K562 (cell line): ENCODE measurements at places on chromosomes 1 and 21. TPM values are rescaled to one million over a fixed set of nuclear protein-coding genes. Genes with fewer than 3 reads are reported as not detected.

DNA sequence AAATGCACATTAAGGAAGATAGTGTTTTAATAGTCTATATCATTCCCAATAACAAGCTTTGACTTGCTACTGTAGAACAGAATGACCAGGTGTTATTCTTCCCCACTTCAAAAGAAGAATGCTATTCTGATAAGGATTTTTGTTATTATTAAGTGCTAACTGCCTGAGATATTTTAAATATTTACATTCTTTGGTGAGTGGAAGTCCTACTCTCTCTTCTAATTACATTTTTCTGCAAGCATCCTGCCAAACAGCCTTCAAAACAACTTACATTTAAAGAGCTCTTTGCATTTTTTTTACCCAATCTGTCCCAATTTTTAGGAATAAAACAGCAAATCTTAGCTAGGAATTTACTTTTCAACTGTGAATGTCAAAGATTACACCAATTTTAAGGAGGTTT, 23.5 kb upstream of the SYDE2 start:
- no peak for DNase-seq

DNA sequence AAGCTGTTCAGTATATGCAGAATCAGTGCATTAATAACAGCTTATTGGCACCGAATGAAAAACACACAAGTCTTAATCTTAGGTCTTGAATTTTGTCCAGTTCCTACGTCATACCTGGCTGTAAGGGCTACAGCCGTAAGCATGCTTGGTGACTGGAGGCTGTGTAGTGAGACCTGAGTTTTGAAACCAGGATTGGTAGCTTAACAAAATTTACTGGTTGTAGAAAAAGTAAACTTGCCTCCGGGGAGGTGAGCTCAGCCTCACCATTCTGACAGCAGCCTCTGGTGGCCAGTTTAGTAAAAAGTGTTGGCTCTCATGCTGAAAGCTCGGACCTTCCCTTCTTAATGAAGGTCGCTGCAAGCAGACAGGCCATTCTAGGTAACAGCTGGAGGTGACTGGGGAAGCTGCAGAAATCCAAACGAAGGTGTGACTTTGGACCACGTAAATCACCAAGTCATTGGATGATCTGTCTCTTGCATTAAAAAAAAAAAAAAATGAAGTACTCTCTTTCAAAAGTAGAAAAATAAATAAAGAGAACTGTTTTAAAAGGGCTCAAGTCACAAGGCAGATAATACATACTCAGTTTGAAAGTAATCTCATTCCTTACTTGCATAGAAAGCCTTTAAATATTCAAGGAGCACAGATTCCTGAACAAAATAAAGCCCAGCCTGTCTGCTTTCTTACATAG, 48.9 kb downstream of the HLCS start:
- DNase-seq = no peak

DNA sequence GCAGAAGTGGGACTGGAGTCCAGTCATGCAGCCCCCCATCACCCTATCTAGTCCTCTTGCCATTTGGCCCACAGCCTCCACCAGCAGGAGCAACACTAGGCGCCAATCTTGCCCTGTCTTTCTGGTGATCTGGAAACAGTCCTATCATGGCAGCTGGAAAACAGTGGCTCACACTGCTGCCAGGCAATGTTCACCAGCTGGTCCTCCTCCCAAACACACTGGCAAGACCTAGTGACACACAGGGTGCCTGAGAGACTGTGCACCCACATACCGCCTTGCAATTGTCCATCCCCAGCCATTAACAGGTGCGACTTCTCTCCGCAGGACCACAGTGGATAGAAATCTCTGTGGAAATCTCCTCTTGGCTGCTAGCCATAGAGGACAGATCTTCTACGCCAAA, 105.5 kb downstream of the HIVEP3 start:
- DNase-seq = no peak

The PLA2G2E gene
- not detected in 2 replicates for total RNA-seq

- DNase-seq = no peak
These were observed 44.3 kb upstream of the MAP1LC3C start for GRCh38 chr1:242043165-242043564.

- DNase-seq = no peak
These were observed 6.2 kb upstream of the KCNQ4 start for GRCh38 chr1:40777224-40777970.

The RNF2 gene
- total RNA-seq = 36.4 and 40.0 TPM in 2 replicates

DNA sequence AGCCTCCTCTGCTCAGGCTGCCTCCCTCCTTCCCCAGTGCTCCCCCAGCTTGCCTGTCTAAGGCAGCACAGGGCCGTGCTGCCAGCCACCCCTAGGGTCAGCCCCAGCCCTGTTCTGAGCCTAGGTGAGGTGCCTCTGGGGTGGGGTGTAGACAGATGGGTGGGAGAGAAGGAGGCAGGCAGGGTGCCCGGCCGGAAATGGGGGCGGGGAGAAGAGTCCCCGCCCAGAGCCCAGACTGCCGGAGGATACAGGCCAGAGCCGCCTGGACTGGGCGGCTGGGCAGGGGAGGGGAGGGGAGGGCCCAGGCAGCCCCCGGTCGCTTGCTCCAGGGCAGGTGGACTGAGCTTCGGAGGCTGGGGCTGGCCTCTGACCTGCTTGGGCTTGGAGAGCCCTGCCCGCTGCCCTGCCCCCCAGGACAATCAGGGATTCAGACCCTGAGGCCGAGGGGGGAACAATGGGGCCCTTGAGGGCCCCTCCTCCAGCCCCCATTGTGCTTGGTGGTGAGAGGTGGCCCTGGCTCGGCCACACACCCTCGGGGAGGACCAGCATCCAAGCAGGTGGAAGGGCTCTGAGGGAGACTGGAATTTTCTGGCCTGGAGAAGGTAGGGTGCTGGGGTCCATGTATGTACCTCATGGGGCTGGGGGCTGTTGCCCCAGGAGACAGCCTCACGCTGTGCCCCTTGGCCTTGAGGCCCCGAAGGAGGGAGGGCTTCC, at the start of gene GJC2:
Gene GJC2, plus strand, starts transcription at position 525 of the 714 bp plus-strand sequence. CDS start 7,829 bp downstream, outside the sequence.
- DNase-seq = peak; percentile 81

- peak; percentile 34 for DNase-seq
These were observed 62.6 kb upstream of the CD1D start for GRCh38 chr1:158117854-158118704.

The LCK gene
- 0.38 and 0.47 TPM in 2 replicates for total RNA-seq

DNA sequence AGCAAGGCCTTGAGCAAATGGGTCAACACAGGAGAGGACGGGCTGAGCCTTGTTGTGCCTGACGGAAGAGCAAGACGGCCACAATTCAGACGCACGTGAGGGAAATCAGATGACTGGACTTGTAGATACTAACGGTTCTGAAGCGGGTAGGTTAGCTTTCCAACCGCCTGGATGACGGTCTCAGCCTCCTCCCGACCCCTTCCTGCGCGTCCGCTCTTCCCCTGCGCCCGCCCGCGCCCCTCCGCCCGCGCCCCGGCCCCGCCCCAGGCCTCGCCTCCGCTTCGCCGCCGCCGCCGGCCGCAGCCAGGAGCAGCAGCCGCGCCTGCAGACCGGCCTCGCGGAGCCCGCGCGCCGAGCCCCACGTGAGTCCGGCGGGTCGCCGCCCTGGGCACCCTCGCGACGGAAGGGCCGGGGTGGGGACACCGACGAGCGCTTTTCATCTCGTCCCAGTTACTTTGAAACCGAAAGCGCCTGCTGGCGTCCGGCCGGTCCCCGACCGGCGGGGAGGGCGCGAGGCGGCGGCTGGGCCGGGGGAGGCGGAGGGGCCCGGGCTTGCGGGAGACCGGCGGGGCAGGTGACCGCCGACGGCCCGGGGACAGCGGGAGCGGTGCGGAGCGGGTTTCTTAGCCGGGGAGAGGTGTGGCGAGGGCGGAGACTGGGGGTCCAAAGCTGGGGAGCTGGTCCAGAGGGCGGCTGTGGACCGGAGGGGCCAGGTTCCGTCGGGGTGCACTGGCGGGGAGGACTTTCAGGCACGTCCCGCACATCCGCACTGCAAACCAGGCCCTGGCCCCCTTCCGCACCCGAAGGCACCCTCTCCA, at the start of gene TRAF5:
Gene TRAF5, plus strand, starts transcription at position 306 of the 818 bp plus-strand sequence. CDS start 26,407 bp downstream, outside the sequence.
- DNase-seq = peak; percentile 68

The PTGS2 gene
- not detected in 2 replicates for total RNA-seq

DNA sequence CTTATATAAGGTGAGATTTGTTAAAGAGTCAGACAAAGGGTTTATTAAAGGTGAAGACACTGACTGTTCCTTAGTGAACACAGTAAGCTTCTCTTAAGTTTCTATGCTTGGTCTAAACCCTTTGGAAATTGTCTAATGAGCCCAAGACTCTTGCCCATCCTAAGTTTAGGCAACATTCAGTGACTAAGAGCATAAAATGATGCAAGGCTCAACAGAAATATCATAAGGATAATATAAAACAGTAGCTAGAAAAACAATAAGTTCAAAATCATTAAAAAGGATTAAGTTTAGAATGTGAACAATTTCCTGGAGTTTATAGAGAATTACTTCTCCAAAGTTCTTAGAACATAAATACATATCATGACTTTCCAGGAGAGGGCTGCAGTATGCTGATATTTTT, 108.9 kb upstream of the PDC start:
- no peak for DNase-seq

DNA sequence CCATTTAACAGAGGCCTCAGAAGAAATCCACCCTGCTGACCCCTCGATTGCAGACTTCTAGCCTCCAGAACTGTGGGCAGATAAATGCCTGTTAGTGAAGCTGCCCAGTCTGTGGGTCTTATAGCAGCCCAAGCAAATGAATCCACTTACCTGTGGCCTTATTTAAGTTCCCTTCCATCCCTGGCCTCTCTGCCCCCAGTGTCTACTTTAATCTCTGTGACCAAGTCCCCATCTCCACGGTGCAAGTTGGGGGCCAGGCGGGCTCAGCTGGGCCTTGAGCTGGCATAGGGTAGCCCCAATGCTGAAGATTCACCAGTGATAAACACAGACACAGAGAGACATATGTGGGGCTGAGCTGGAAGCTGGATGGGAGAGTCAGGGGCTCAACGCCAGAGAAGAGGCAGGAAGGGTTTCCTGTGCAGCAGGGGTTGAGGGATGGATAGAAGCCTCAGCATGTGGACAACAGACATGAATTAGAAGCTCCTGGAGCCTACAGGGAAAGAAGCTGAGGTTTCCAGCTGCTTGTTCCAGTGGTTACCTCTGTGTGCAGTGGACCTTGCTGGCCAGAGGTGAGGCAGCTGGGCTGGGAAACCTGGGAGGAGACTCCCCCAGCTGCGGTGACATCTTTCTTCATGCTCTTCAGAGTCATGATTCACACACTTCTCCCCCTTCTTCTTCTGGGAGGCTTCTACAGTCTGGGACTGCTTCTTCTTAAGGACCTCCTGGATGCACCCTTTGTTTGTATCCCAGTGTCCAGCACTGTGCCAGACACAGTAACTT, 13.4 kb upstream of the B3GALT5 start:
- DNase-seq = no peak

- DNase-seq = peak; percentile 90
These were observed at the start of gene FAAP20 for GRCh38 chr1:2194319-2194897. TSS of gene FAAP20 (minus strand) at chr1:2194772. CDS start at chr1:2194749, 23 bp downstream.

DNA sequence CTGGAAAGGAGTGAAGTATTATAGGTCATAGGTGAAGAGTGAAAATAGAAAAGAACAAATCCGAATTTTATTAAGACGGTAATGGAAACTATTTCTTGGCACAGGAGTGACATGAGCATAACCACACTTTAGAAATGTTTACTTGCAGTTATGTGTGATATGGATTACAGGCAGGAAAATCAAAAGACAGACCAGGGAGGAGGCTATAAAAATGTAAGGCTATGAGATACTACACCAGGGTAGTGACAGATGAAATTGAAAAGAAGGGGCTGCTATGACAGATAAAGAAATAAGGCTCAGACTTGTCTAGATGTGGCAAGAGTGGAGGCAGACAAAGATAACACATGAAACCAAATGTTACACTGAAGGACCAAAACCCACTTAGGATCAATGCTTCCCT, 31.7 kb downstream of the GPATCH2 start:
- DNase-seq = no peak

DNA sequence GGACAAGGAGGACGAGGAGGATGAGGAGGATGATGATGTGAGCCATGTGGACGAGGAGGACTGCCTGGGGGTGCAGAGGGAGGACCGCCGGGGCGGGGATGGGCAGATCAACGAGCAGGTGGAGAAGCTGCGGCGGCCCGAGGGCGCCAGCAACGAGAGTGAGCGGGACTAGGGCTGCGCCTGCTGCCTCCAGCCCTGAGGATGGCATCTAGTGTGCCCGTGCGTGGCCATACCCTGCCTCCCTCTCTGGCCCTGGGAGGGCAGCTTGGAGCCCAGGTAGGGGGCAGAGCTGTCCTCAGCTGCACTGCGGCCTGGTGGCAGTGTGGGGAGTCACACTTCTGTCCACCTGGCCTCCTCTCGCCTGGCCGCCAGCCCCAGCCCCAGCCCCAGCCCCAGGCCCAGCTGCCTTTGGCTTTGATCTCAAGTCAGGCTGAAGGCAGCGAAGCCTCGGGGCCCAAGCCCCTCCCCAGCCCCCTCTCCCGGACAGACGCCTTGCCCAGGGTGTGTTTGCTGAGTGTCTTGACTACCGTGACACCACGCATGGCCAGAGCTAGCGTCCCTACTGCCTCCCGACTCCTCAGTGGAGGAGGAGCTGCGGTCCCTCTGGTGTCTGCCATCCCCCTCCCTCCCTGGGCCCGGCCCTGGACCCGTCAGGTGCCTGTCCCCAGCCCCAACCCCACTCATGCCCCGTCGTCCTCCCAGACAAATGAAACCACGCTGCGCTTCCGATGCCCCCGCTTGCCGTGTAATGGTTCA, 155.2 kb downstream of the PEX14 start:
- no peak for DNase-seq
